Epithelial cell of esophagus (primary cell): ENCODE measurements at places on chromosomes 6 and 20.

GRCh38 chr20:4810426-4811019, 88.8 kb downstream of the PRND start:
- DNase-seq, result no peak

DNA sequence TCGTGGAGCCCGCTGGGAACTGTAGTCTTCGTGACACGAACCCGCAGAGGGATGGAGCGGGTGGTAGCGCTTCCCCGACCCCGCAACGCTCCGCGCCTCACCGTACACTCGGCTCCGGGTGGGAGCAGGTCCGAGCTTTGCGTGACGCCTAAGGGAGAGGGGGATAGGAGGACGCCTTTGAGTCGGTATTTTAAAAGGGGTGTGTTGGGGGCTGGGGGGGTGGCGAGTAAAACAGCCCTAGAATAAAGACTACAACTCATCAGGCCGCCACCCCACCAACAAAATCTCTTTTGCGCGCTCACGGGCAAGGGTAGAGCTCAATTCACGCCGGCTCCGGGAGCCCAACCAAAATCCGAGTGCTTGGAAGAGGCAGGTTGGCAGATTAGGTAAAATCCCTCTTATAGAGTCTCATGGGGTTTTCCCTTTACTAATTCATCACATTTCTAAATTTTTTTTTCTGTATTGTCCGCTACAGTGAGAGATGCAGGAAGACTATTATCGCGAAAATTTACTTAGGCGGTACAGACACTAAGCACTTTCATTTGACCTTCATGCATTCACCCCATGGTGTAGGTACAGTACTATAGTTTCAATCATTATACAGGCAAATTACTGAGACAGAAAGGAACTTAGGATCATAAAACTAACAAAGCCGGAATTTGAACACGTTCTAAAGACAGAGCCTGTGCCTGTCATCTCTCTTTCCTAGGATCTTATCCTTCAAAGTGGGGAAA, 706 bp upstream of the SNX14 start:
- DNase-seq, result peak; percentile 46

DNA sequence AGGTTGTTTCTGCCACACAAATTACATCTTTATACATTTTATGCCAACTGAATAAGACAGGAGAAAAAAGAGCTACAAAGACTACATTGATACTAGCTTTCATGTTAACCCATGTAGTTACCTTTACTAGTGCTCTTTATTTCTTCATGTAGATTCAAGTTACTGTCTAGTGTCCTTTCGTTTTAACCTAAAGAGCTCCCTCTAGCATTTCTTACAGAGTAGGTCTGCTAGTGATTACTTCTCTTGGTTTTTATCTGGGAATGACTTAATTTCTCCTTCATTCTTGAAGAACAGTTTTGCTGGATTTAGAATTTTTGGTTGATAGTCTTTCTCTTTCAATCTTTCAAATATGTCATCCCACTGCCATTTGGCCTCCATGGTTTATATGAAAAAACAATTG, 21.2 kb upstream of the NOP56 start:
- peak; percentile 20 for DNase-seq

DNA sequence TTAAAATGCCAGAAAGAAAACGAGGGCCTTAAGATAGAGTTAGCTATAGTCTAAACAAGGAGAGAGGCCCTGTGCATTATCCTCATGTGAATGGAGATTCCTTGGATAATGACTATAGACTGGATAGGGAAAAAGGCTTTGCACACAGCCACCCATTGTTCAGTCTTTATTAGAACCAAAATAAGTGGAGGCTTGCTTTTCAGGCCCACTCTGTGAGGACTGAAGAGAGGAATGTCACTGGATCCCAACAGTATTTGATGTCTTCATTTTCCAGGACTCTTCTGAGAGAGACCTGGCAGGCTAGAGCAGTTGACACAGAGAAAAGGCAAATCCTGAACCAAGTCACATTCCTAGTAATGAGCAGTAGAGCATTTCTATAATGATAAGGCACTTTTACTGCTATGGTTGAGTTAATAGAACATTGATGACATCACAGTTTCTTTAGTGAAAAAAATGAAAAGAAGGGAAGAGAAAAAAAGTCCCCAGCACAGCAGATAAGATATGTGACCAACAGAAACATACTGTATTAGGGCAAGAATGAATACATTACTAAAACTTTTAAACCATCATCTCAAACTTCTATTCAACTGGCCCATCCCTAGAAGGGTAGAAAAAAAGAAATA, 315.1 kb downstream of the EPHA7 start:
- no peak for DNase-seq

DNA sequence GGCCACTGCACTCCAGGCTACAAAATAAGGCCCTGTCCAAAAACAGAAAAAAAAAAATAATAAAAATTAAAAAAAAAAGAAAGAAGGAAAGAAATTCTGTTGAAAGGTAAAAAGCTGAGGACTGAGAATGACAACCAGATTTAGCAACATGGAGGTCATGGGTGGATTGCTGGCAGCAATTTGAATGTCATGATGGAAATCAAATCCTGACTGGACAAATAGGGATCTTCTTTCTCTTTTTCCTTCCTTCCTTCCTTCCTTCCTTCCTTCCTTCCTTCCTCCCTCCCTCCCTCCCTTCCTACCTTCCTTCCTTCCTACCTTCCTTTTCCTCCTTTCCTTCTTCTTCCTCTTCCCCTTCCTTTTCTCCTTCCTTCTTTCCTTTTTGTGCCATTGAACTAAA, 553.3 kb upstream of the FLRT3 start:
- no peak for DNase-seq

DNA sequence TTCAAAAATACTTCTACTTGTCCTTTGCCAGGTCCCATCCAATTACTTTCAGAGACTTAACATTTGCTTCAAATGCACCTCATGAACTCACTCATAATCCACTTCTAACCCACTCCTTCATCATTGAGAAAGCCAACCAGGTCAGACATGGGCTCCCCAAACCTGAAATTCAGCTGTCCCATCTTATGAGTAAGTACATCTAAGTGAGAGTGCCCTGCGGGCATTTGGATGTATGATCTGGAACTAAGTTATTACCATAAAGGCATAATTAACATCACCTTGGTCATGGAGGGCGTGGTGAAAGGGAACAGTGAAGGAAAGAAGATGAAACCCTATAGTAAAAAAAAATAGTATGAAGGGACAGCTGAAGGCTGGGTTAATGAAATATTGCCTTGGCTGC, 896.8 kb downstream of the C6orf118 start:
- peak; percentile 67 for DNase-seq

GRCh38 chr20:24534282-24534681, 64.9 kb downstream of the SYNDIG1 start:
- no peak for DNase-seq
